ENCODE measurements at places on chromosomes 2 and 18.

GRCh38 chr2:74876081-74876886 lies 42.4 kb downstream of the HK2 start:
- DNase-seq: peak; percentile 40

DNA sequence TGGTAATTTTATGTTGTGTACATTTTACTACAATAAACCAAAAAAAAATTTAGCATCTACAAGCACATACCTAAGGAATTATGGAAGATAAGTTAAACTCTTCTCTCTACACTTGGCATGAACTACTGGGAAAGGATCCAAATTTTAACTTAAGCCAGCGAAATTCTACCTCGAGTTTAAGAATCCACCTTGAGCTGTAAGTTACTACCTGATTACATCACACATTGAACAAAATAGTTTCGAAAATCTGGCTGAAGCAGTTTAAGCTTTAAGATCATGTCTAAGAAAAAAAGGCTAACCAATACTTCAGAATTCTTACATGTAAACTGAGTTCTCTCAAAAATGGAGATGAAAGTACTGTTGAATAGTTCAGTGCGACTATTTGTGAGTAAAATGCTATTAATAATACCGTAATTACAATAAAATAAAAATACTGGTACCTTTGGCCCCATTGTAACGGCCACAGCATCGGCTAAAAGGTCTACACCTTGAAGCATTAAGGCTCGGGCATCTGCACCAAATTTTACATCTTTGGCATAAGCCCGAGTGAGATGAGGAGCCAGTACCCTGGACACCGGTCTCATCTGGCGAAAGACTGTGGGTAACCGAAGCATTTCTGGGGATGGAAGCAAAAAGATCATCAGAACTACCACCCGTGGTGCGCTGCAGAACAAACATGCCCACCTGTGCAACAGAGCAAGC lies 1.3 kb downstream of the HSPD1 start:
- DNase-seq: no peak

DNA sequence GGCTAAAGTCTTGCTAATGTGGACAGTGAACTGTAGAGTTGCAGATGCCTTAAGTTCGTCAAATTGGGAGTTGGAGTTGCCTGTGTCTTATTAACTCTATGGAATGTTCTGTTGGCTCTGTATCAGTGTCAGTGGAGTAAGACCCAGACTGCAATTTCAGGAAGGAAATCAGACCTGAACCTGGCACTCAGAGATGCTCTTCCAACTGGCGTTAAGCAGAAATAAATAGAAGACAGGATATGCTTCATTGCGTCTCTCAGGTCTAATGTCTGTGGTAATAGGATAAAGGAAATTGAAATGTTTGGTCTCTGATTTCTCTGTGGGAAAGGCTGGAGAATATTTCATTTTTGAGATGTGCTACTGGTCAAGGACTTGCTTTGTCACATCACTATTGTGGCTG lies 846.7 kb upstream of the ID2 start:
- no peak for DNase-seq

DNA sequence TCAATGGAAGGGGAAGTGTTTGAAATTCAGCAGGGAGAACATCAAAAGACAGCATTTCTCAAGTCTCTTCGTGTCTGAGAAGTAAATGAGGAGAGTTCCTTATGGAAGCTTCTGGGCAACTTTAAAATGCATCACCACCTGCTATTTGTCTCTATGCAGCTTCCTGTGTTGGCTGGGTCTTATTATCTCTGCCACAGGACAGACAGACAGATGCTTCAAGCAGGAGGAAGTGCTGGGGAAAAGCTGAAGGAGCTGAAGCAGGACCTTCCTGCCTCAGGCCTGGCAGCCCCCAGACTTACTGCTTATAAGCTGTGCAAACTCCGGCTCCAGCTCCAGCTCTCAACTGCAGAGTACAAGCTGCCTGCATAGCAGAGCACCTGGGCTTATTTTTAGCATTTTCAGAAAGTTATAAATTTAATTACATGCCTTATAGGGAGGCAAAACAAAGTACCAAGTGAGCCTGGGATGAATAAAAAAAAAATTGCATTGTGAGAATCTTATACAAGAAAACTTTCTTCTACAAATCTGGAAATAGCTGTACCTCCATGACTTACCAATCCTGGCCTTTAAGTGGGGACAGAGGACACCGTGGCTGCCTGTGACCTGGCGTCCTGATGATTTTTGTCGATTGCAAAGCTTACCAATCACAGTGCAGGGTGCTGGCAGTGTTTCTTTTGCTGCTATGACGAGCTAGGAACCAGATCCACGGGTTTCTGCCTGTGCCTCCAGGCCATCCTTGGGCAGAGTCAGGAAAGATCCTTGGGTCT lies 206.3 kb downstream of the SEPTIN10 start:
- DNase-seq: no peak

GRCh38 chr2:132991471-132992045 lies 321.6 kb upstream of the LYPD1 start:
- no peak for DNase-seq

GRCh38 chr2:201813996-201814760 lies 7.8 kb downstream of the CDK15 start:
- DNase-seq: no peak

DNA sequence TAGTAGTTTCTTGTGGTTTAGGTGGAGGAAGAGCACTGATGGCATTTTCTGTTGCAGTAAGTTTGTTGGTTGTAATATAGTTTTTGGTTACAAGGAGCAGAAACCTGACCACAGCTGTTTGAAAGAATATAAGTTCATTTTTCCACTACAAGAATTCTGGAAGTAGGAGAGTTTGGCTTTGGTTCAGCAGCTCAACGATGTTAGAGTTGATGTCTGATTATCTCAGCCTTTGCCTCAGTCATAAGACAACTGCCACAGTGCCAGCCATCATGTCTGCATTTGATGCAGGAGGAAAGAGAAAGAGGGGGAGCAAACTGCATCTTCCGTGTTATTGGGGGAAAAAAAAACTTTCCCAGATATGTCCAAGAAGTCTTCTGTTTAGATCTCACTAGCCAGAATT lies 119.1 kb downstream of the LYPD1 start:
- DNase-seq: no peak

- DNase-seq: no peak
Observed at GRCh38 chr2:26073830-26074229, 39.9 kb downstream of the RAB10 start.

DNA sequence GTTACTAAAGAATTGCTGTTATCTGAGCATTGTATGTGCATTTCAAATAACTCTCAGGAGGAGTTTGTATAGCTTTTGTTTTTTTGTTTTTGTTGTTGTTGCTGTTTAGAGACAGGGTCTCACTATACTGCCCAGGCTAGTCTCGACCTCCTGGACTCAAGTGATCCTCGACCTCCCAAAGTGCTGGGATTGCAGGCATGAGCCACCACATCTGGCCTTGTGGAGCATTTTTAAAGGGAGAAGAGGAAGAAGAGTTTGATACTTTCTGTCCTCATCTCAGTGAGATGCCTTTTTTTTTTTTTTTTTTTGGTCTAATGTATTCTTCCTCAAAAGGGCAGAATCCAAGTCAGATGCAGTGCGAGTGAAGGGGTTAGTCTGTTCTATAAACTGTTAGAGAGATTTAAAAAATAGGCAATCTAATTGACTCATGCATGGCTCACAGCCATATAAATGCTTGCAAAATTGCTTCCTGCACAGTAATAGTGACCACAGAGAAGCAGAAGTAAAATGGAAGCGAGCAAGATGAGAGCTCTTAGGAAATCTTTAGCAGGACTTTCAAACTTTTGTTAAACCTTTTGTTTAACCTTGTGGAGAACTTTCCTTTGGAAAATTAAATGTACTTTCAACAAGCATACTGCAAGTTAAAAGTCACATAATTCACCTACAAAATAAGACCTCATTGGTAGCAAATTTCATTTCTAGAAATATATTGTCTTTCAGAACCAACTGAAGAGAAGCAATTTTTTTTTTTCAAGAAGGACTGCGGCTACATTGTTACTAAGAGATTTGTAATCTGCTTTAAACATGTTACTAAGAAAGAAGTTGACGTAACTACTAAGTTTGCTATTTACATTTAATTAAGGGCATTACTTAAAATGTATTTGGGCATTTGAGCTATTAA lies 52.3 kb upstream of the ROCK1 start:
- peak; percentile 70 for DNase-seq

GRCh38 chr2:15880226-15881119 lies 59.9 kb upstream of the MYCN start:
- DNase-seq: no peak

DNA sequence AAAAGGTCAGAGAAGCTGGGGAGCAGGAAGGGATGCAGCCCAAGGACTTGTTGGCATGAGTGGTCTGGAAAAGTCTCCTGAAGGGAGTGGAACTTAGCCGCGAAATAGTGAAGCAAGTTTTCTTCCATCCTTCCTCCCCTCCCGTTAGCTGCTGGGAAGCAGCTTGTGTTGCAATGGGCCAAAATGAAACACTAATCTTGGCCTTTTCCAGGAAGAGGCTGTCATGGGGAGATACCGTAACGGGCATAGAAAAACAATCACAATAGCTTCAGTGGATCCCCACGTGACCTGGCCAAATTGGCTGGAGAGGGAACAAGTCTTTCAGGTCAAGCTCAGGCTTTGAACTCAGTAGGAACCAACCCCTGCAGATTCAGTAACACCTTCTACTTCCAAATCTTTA lies 49.3 kb downstream of the SEMA4F start:
- no peak for DNase-seq

All from left lung (tissue), 14 donors.